Activated CD4-positive, alpha-beta memory T cell treated with anti-CD3 and anti-CD28 coated beads for 36 hours (primary cell): ENCODE measurements at places on chromosomes 16 and 17. TPM values are rescaled to one million over a fixed set of nuclear protein-coding genes. Genes with fewer than 3 reads are reported as not detected.

DNA sequence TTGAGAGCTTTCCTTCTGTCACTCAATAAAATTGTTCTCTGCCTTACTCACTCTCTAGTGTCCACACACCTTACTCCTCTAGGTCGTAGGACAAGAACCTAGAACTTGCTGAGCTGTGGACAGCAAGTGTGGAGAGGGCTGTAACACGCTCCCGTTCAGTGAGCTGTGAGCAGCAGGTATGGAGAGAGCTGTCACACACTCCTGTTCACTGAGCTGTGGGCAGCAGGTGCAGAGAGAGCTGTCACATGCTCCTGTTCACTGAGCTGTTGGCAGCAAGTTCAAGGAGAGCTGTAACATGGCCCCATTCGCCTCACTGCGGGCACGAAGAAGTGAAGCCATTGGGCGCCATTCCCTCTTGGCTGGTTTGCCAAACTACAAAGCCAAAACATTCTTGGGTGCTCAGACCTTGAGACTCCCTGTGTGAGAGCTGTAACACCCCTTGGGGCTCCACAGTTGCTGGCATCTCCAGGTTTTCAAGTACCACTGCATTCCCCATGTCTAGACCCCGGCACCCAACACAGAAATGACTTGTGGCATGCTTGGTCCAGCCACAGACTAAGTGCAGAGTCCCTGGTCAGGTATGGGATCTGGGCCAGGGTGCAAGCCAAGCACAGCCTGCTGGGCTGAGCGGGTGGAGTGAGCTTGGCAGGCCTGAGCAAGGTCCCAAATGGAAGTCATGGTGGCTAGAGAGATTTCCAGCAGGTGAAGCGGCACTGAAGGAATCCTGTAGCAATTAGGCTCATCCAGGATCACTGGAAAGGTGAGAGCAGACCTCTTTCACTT lies 608.0 kb upstream of the CDH8 start:
- no peak for DNase-seq

Gene TP53TG3C
- not detected for total RNA-seq

DNA sequence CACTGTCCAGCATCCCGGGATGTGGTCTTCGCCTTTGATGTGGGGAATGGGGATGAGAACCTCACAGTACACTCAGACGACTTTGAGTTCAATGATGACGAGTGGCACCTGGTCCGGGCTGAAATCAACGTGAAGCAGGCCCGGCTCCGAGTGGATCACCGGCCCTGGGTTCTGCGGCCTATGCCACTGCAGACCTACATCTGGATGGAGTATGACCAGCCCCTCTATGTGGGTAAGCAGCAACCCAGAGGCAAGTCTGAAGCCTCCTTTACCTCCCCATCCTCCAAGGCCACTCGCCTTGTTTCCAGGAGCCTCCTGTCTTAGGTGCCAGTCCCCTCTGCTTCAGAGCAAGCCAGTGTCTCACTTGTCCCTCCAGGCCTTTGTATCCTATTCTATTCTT lies 10.2 kb downstream of the CNTNAP1 start:
- no peak for DNase-seq

Gene AHSP
- not detected for total RNA-seq
